HT1080 (cell line): ENCODE measurements at places on chromosomes 16 and 17.

DNA sequence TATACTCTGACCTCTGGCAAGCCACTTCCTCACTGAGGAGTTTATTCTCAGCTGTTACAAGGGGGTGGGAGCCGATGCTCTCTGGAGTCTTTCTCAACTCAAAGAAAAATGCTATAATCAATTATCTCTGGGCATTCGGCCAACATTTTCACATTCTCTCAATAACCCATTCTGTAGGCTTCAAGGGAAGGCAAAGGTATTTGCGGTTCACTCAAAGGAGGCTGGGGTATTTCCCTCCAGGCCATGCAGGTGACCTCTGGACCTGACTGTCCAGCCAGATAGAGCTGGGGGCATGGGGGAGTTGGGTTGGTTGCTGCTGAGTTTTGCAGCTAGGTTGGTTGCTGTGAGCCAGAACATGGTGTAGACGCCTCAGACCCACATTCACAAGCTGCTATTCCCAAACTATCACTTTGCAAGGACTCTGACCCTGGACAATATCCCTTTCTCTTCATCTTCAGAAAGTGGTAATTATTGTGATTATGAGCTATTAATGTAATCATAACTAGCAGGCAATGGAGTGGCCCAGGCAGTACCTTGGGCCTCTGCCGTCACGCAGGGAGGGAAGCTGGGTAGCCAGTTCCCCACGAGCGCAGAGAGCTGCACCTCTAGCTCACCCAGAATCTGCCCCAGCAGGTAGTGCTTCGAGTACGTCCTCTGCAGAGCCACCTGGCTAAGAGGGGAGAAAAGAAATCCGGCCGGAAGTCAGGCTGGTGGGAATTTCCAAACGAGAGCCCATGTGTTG is 42.1 kb downstream of the AIPL1 start:
- no peak for DNase-seq

GRCh38 chr17:81898029-81898866 is 3.8 kb upstream of the NPB start:
- DNase-seq, result peak; percentile 97

DNA sequence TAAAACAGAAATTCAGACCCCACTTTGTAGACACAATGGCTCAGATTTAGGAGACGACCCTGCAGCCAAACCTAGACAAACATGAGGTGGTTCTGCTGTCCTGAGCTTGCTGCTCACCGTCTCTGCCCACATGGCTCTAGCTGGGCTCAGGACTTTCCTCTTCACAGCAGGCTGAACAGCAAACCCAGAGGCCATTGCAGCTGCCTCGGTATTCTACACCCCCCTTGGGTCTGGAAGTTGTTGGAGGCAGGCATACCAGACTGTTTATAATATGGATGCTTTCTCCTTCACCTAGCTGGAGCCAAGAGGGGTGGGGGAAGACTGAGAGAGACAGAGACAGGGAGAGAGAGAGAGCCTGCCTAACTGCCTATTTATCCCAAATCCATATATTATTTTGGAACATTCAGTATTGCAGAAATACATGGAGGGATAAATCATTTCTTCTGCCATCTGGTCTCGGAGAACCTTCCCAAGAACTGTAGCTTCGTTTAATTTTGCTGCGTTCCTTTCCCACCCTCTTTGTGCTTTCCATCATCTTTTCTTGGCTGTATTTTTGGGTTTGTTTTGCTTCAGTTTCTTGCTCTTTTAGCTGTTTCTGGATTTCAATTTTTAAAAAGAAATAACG is 628.2 kb upstream of the RBFOX1 start:
- no peak for DNase-seq

- DNase-seq, result no peak
Measured at GRCh38 chr17:81652906-81653771, 3.2 kb downstream of the PDE6G start.

- no peak for DNase-seq
Measured at GRCh38 chr17:1149869-1150268, 29.9 kb downstream of the ABR start.
